ENCODE measurements at places on chromosomes 2 and 18.
A peak's percentile ranks its signal among the peaks of the same experiment; 100 is the strongest.

DNA sequence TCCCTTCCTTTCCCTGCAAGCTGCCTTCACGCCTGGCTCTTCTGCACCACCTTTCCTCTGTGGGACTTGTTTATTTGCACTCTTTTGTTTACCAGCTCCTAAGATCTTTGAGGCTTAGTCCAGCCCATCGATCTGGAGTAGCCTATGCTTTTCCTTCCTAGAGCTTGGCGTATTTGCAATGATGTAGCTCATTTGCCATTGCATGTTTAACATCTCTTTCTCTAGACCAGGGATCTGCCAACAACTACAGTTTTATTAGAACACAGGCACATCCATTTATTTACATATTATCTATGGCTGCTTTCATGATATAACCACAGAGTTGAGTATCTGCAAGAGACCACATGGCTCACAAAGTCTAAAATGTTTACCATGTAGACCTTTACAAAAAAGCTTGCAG lies 150.4 kb downstream of the RAPGEF4 start:
- DNase-seq = no peak

DNA sequence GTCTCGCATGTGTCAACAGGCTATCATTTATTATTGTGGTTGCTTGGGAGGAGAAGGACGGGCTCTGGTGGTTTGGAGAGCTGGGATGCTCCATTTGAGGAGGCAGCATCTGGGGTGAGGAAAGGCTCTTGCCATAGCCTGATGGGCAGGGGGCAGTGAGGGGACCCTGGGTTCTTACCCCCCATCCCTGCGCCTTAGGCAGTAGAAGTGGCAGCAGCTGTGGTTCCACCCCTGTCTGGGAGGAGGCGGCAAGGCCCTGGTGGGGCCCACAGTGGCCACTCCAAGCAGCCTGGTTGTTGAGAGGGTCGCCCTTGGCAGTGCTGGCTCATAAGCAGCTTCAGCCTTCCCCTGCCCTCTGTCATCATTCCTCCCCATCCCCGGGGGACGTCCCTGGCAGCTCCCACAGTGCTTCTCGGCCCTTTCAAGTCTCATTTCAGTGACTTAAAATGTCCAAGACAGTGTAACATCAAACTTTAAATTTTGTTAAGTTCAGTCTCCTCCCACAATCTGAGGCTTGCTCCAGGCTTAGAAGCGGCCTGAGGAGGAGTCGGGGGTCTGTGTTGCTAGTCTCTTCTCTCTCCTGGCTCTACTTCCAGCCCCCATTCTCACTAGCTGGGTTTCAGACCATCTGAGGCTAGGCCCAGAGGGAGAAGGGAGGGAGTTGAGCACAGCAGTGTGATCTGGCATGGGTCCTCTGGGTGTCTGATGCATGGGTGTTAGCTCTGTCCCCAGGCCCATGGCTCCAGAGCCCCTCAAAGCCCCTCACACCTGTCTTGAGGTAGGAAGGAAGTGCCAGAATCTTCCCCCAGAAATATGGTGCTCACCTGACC lies 34.9 kb upstream of the PTPN4 start:
- DNase-seq = no peak

- DNase-seq = no peak
These were observed 74.8 kb upstream of the ZNF532 start for GRCh38 chr18:58789876-58790240.

GRCh38 chr2:60445684-60446179 lies 107.7 kb downstream of the BCL11A start:
- no peak for DNase-seq

DNA sequence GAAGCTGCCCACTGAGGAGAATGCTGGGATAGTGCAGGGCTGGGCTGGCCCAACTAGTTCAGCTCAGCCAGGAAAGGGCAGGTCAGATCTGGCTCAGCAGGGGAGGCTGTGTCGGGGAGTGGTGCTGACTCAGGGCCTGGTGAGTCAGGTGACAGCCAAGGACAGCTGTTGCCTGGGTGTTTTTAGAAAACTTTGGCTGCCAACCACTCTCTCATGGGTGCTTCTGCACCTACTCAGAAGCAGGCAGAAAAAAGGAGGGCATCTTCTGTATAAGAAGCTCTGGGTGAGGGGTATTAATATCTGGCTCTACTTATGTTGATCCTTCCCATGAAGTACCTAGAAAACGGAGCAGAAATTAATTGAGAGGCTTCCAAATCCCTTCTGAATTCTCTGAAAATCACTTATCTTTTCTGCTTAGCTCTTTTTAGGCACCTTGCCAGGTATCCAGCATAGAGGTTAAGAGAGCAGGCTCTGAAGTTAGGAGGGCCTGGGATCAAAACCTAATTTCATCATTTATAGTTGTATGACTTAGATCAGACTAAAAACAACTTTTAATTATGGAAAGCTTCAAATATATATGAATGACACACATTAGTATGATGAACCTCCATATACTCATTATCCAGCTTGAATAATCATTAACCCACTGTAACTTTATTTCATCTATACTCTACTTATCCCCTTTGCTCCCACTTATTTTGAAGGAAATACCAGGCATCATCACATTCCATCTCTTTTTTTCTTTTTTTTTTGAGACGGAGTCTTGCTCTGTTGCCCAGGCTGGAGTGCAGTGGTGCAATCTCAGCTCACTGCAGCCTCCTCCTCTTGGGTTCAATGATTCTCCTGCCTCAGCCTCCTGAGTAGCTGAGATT lies 15.5 kb upstream of the RAB10 start:
- DNase-seq = peak; percentile 59

DNA sequence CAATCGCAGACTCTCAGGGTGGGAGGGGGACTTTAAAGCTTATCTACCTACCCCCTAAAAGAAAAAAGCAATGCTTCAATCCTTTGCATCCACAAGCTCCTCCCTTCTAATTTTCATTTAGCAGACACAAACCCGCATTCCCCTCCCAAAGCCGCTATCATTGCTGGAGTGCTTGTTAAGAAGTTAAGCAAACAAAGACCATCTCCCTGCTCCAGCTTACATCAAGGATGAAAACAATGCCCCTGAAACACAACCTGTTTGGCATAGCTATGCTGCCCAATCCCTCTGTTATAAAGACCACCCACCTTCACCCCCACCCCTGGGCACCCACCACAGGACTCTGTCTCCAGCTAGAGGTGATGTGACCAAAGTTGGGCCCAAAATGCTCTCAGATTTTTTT lies 33.0 kb downstream of the REEP1 start:
- DNase-seq = no peak

- DNase-seq = no peak
These were observed 598 bp upstream of the C2orf69 start for GRCh38 chr2:199910338-199911051.

DNA sequence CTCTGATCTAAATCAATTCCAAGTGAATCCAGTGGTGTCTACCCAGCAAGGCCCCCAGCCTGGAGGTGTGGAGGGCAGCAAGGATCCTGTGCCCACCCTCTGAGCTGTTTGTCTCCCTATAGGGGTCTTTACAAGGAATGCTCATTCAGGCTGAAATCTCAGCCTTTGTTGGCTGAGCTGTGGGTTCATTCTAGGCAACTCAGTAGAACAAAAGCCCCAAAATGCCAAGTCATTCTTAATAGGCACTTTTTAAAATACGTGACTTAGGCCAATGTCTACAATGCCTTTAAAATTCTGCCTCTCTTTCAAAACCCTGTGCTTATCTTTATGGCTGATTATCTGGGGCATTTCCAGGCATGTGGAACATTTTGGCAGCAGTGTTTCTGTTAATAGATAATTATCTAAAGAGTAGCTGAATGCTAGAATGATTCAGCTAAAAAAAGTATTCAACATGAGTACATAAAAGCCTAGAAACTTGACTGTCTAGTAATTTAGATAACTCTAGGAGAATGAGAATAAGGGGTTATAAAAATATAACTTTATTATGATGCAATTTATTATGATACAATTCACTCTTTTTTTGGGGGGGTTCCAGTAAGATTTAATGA lies 7.4 kb downstream of the UGT1A6 start:
- no peak for DNase-seq

- no peak for DNase-seq
These were observed 200.0 kb downstream of the GBX2 start for GRCh38 chr2:235968155-235968554.

- DNase-seq = no peak
These were observed 38.3 kb upstream of the RALBP1 start for GRCh38 chr18:9437021-9437437.

GRCh38 chr2:96957244-96957643 lies 29.1 kb downstream of the FAM178B start:
- no peak for DNase-seq

GRCh38 chr2:9782197-9782719 lies 61.0 kb upstream of the TAF1B start:
- peak; percentile 78 for DNase-seq

- DNase-seq = no peak
These were observed 160.6 kb upstream of the DOK6 start for GRCh38 chr18:69239849-69240674.

- no peak for DNase-seq
These were observed 9.6 kb downstream of the GAREM2 start for GRCh38 chr2:26182441-26182840.

DNA sequence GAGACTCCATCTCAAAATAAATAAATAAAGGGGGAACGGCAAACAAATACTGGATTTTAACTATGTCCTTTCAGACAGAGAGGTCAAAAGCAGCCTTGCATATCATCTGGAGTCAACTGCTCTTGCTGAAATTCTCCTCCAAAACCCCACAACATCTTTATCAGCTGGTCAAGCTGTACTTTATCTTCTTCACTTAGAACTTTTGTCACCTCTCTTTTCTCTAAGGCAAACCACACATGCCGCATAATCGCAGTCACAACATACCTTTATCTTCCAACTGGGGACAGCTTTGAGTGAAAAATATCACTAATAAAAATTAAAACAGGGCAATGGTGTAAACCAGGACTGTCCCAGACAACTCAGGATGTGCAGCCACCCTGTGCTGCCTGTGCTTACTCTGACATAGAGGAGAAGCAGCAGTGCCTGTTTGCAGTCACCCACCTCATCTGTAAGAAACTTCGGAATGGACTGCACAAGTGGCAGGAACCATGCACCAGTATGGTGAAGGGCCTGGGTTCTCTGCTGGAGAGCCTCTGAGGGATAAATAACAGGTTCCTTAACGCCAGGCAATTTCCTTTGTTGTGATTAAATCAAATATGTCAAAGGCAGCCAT lies 6.2 kb downstream of the MPPE1 start:
- DNase-seq = no peak

DNA sequence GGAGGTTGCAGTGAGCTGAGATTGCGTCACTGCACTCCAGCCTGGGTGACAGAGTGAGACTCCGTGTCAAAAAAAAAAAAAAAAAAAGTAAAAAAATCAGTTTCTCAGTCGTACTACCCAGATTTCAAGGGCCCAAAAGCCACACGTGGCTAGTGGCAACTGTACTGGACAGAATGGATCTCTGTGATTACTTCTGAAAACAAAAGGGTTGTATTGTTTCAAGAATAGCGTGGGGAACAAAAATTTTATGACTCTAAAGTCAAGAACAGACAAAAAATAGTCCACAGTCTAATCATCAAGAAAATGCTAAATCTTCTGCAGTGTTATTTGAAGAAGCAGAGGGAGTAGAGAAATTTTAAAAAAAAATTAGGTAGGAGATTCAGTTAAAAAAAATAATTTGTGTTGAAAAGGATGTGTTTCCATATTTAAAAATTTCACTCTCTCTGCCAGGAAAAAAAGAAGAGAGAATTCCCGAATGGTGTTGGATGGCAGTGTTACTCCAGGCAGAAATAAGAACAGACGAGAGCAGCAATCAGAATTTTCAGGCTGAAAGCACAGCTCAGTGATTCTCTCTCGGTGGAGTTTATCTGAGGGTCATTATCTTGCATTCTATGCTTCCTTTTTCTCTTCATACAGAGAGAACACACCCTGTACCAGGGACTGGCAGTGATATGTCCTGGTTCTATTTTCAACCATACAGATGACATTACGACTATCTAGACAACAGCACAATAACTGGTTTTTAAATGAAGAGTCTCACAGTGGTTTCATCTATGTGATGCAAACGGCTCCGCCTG lies 61.8 kb downstream of the CABYR start:
- DNase-seq = no peak

GRCh38 chr18:74084184-74084855 lies 63.3 kb downstream of the FBXO15 start:
- no peak for DNase-seq

GRCh38 chr2:127545796-127546195 lies 10.3 kb downstream of the MYO7B start:
- peak; percentile 4 for DNase-seq

GRCh38 chr2:238238311-238238765 lies 1.5 kb downstream of the HES6 start:
- DNase-seq = no peak

GRCh38 chr2:207617011-207617671 lies 8.1 kb downstream of the METTL21A start:
- no peak for DNase-seq

- no peak for DNase-seq
These were observed 94.5 kb downstream of the LAMA1 start for GRCh38 chr18:7023063-7023580.

GRCh38 chr2:9004338-9005204 lies 1.1 kb upstream of the MBOAT2 start:
- peak; percentile 35 for DNase-seq

DNA sequence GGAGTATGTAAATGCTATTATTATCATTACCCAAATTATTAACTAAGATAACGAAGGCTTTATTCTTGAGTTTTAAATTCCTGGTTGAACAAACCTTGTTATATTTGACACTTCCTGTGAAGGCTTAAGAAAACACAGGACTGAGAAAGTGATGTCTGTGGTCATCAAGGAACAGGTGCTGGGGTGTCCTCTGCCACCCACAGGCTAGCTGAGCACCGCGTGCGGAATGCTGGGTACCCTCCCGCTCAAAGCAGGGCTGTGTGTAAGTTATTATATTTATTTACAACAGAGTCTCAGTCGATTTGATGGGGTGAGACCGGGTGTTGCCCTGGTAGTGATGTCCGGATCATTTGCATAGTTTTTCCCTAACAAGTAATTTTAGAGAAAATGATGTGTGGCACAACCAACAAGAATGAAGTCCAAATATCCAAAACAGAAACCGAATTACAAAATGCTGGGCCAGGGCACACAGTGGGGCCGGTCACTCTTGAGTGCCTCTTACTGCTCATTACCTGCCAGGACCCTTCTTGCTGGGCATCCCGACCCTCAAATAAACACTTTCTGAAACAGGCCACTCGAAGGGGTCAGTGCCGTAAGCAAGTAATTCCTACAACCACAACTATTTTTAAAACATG lies 49.2 kb downstream of the TMEM18 start:
- DNase-seq = no peak

DNA sequence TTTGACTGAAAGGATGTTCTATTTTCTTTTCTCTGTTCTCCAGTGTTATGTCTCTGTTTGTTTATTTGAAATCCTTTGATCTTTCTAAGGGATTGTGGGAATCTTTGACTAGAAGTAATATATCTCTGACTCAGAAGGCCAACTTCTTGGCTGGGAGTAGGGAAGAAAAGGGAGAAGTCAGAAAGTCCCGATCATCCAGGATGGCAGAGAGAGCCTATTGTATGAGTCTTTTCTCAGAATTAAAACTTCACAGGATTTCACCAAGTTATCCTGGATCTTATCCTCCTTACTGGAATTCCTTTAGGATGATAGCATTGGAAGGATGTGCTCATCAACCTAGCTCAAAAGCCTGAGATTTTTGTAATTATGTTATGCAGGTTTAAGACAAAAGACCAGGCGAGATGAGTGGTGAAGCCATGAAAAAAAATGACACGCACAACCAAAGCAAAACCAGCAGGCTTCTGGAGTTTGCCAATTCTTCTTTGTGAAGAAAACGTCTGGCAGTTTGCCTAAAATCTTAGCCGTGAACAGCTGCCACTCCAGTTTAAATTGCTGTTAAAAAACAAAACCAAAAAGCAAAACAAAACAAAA lies 383.6 kb upstream of the SMIM21 start:
- DNase-seq = no peak

Measured in stimulated activated CD8-positive, alpha-beta memory T cell treated with anti-CD3 and anti-CD28 coated beads, Interleukin-4, amount 100 ng/mL, for 48 hours (primary cell).